ENCODE measurements at places on chromosomes 11 and 22. TPM values are rescaled to one million over a fixed set of nuclear protein-coding genes. Genes with fewer than 3 reads are reported as not detected.

The INSC gene
- polyA plus RNA-seq, result 0.82 TPM

The APOBEC3G gene
- polyA plus RNA-seq, result 8.0 TPM

DNA sequence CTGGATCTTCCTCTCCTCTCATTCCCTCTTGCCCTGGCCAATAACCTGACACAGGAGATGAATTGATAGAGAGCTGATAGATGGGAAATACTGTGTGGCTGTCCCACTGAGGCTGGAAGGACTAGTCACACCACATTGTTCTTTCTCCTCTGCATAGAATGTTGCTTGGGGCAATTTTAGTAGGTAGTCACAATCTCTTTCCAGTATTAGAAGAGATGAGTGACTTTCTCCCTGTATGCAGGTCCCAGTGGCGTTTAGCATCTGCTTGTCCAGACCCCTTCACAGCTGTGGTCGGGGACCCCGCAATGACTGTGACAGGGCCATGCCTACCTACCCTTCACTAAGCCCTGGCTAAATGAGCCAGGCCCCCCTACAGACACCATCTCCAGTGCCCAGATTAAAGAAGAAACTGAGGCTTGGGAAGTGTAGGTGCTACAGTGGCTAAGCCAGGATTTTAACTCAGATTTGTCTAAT, 24.0 kb upstream of the P2RY2 start:
- DNase-seq, result no peak

GRCh38 chr22:38707346-38707745, 1.6 kb downstream of the GTPBP1 start:
- DNase-seq, result no peak

DNA sequence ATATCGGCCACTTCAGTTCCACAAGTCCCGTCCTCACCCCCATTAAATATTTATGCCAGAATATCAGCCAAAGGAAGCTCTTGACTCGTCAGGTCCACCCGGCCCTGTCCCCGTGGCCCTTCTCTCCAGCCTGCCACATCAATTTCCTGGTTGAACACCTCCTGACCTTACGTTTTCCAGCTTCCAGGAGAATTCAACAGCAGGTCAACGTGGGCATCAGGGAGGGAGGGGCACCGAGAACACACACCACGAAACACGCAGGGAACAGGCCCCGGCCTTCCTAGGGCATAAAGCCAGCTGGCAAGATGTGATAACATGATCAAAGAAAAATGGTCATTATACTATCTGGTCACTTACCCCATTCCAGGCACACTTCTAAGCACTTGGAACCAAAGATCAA, 15.3 kb downstream of the SULT4A1 start:
- no peak for DNase-seq
